ENCODE measurements at places on chromosomes 3 and 15.
A peak's percentile ranks its signal among the peaks of the same experiment; 100 is the strongest.

- no peak for DNase-seq
Observed at GRCh38 chr3:140270329-140270728, 335.3 kb downstream of the CLSTN2 start.

GRCh38 chr15:50686469-50687301 is at the start of gene TRPM7:
TSS of gene TRPM7 (minus strand) at chr15:50686797. CDS start at chr15:50686533, 264 bp downstream.
- DNase-seq = peak; percentile 88

DNA sequence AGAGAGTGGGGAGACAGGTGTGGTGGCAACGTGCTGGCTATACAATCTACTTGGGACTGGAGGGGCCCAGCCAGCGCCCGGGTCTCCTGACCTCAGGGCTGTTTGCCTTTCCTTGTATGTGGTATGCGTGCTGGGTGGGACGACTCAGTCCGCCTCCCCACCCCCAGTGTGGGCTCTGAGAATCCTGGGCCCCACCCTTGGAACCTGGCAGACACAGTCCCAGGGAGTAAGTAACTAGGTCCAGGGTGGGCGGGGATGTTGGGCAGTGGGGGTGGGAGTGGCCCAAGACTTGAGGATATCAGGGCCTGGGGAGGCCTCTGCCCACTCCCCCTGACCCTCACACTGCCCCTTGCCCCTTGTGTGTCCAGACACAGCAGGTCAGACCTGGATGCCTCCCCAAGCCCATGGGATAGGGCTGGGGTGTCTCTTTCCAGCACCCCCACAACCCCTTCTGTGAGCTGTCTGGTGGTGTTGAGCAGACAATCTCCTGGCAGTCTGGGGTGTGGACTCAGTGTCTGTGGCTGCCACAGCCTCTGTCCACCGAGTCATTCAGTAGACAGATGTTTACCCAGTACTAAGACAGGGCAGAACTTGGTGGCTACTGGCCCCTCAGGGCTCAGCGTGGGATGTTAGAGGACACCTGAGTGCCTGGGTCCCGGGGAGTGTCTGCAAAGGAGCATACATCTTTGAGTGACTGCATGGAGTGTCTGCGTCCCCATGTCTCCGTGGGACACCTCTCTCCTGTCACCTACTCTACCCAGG is 1.3 kb downstream of the CHST13 start:
- DNase-seq = no peak

- no peak for DNase-seq
Observed at GRCh38 chr15:71189718-71190117, 74.4 kb downstream of the THSD4 start.

DNA sequence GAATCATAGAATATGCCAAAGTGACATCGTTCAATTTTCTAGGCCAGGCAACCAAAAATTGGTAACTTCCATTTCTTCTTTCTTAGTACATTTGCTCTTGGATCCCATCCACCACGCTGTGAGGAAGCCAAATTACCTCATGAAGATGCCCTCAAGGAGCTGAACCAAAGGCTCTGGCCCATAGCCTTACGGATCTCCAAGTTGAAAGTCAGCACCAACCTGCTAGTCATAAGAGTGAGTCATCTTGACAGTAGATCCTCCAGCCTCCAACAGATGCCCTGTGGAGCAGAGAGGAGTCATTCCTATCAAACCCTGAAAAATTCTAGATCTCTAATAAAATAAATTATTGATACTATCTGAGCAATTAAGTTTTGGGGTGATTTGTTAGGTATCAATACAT is 322.5 kb upstream of the COL8A1 start:
- DNase-seq = no peak

- DNase-seq = no peak
Observed at GRCh38 chr3:129087138-129087702, 26.6 kb downstream of the GP9 start.

DNA sequence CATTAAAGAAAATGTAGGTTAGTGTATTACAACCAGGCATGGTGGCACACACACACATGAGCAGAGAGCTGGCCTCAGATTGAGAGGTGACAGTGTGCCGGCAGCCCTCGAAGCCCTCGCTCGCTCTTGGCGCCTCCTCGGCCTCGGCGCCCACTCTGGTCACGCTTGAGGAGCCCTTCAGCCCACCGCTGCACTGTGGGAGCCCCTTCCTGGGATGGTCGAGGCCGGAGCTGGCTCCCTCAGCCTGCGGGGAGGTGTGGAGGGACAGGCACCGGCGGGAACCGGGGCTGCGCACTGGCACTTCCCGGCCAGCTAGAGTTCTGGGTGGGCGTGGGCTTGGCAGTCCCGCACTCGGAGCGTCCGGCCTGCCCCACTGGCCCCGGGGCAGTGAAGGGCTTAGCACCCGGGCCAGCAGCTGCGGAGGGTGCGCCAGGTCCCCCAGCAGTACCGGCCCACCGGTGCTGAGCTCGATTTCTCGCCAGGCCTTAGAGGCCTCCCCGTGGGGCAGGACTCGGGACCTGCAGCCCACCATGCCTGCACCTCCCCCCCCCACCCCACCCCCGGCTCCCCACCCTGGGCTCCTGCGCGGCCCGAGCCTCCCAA is 80.4 kb upstream of the TMEM158 start:
- DNase-seq = no peak

- DNase-seq = no peak
Observed at GRCh38 chr3:112086875-112087524, 811 bp downstream of the C3orf52 start.

DNA sequence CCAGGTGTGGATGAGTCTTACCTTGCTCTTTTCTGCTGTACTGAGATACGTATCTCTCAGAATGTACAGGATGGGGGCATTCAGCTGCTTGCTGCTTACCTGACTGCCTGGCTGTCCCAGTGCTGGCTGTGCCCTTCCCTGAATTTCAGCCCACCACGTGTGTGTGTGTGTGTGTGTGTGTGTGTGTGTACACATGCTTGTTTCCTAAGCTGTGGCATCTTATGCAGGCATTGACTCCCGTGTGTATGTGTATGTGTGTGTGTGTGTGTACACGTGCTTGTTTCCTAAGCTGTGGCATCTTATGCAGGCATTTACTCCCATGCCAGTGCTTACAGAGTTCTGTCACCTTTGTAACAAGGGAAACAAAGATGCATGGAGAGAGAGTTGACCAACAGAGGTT is 60.4 kb upstream of the PLXNA1 start:
- DNase-seq = no peak

GRCh38 chr3:108183181-108183580 is 39.0 kb downstream of the IFT57 start:
- no peak for DNase-seq

GRCh38 chr3:18901571-18901970 is 246.7 kb upstream of the KCNH8 start:
- no peak for DNase-seq

DNA sequence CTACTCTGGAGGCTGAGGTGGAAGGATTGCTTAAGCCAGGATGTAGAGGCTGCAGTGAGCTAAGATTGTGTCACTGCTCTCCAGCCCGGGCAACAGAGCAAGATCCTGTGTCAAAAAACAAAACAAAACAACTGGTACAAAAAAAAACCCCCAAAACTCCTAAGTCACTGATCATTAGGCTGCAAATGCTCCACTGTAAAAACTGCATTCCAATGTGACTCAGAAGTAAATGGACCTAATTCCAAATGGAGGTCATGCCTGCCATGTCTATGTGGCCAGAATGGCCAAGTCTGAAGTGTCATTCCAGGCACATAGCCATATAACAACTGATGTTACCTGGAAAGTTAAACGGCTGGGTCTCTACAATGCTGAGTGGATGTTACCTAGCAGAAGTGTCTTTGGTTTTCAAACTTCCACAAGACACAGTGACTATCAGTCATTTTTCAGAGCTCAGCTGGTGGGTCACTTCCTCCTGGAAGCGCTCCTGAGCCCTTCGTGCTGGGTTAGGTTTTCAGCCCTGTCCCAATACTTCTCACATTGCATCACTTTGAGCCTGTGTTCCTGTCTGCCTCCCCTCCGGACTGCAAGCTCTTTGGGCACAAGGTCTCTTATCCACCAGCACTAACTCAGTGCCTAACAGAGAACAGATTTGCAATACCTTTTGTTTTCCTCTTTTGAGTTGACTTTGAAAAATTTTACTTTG is 10.6 kb downstream of the FSTL1 start:
- DNase-seq = no peak

DNA sequence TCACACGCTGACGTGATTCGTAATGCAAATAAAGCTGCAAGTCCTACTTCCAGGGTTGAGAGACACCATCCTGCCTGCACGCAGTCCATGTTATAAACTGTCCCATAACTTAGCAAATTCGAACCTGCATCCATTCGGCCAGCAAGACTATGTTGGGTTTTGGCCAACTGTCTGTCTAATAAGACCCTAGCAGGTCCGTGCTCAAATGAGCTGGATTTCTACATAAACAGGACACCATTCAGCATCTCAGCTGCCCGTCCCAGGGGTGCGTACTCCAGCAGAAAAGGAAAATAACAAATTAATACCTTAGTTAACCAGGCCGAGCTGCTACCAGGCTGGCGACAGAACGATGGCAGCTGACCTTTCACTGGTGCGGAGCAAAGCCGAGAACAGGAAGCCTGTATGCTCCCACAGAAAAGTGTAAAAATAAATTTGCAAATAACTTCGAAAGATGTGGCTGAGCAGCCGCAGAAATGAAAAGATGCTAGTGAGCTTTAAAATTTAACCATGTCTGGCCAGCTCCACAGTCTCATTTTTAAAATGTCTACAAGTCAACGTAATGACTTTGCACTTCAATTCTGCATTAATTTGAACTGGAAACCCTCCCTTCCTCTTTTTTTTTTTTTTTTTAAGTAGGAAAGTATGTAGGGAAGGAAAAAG is 97.1 kb upstream of the SNRPA1 start:
- DNase-seq = no peak

DNA sequence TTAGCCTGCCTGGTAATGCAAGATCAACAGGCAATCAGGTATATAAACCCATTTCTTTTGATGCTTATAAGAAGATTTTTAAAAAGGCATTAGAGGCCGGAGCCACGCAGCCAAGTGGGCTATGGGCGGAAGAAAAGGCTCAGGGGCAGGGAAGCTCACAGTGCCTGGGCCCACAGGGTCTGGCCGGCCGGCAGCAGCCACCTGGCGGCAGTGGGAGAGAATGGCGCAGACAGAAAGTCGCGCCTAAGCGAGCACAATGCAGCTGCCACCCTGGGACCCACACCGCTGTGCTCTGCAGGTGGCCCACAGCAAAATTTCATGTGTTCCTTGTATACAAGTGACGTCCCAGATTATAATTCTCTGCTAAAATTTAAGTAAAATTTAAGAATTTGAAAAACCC is 448.6 kb upstream of the RASGRP1 start:
- no peak for DNase-seq

GRCh38 chr3:130849091-130849552 is 44.8 kb upstream of the ATP2C1 start:
- DNase-seq = no peak

DNA sequence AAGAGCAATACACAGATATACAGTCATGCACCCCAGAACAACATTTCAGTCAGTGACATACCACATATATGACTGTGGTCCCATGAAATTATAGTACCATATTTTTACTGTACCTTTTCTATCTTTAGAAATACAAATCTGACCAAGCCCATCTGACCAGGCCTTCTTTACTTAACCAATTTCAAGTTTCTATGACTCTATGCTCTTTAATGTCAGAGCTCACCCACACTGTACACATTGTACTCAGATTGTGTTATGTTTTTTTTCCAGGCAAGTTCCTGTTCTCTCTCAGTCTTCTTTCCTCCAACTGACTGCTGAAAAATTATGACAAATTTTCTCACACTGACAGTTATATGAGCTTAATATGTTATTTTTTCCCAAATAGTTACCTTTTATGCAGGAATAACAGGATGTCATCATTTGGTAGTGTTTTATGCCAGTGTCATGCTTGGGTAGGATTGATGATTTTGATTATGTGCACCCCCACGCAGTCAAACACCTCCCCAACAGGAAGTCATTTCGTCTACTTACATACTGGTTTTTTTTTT is 8.0 kb upstream of the CBLB start:
- DNase-seq = no peak

DNA sequence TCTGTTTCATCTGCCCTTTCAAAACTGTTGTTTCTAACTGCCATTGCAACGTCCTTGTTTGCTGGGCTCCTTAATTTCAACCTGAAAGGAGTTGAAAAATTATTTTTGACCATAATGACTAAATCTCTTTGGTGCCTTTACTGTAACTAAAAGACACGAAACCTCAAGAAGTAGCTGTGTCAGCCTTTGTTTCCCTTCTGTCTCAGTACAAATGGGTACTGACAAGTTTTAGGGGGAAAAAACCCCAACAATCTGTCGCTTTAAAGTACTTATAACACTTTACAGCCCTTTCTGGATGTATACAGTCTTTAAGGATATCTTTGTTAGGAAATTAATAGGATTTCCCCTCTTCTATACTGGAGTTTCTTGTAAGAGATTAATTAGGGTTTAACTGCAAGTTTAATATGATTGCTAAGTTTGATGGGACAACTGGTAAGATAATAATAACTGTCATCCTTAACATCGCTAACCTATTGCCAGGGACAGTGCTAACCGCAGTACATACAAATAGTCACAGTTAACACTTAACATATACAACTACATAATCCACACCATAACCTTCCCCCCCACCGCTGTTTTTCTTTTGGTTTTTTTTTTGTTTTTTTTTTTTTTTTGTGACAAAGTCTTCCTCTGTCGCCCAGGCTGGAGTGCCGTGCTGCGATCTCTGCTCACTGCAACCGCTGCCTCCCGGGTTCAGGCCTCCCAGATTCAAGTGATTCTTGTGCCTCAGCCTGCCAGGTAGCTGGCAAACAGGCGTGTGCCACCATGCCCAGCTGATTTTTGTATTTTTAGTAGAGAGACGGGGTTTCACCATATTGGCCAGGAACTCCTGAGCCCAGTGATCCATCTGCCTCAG is 1.7 kb downstream of the GXYLT2 start:
- no peak for DNase-seq

DNA sequence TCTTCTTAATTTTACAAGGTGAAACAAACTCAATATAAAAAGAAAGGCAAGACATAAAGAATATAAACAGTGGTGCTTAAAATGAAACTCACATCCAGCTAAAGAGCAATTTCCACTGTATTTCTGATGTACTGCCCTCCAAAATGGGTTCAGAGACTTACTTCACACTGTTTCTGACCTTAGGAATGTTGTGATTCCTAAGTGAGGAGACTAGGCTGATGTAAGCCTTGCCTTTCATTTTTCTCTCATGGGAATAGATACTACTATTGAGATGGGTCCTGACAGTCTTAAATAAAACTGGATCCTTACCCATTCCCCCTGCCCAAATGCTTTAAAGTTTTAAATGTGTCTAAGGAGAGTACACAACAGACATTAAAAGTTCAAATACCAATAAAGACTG is 86.9 kb downstream of the CBLB start:
- DNase-seq = no peak

Data from stimulated activated CD4-positive, alpha-beta T cell treated with anti-CD3 and anti-CD28 coated beads, Interleukin-12 subunit alpha, Interleukin-12 subunit beta, amount 100 ng/mL, for 48 hours (primary cell).